Mammary epithelial cell (primary cell): ENCODE measurements at places on chromosomes 3 and 15. TPM values are rescaled to one million over a fixed set of nuclear protein-coding genes. Genes with fewer than 3 reads are reported as not detected.

DNA sequence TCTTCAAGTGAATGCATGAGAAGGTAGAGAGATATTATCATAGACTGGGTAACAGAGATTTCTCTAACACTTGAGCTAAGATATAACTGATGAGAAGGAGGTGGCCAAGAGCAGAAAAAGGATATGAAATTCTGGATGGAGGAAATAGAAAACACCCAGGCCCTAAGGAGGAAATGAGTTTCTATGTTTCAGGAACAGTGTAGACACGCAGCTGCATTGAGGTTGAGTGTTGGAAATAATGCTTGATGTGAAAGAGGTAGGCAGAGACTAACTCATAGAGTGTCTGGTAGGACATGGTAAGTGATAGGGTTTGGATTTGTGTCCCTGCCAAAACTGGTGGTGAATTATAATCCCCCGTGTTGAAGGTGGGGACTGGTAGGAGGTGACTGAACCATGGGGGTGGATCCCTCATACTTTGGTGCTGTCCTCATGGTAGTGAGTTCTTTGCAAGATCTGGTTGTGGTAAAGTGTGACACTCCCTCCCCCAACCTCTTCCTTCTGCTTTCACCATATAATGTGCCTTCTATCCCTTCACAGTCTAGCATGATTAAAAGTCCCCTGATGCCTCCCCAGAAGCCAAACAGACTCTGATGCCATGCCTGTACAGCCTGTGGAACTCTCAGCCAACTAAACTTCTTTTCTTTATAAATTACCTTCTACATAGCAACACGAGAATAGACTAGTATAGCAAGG lies 787.3 kb downstream of the EDEM1 start:
- no peak for DNase-seq

DNA sequence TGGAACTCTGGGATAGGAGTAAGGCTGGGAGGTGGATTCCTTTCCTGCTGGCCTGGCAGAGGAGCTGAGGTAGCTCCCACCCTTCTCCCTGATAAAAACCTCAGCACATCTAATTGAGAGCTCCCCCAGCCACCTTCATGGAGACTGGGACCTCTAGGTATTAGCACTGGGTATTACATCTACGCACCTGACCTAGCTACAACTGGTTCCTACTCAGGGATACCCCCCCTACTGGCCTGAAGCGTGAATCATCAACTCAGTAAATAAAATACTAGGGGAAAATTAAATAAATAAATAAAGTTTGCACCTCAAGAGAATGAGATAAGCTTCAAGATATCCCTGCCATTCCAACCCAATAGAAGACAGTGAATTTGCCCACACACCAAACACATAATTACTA lies 140.4 kb downstream of the NEK10 start:
- no peak for DNase-seq

DNA sequence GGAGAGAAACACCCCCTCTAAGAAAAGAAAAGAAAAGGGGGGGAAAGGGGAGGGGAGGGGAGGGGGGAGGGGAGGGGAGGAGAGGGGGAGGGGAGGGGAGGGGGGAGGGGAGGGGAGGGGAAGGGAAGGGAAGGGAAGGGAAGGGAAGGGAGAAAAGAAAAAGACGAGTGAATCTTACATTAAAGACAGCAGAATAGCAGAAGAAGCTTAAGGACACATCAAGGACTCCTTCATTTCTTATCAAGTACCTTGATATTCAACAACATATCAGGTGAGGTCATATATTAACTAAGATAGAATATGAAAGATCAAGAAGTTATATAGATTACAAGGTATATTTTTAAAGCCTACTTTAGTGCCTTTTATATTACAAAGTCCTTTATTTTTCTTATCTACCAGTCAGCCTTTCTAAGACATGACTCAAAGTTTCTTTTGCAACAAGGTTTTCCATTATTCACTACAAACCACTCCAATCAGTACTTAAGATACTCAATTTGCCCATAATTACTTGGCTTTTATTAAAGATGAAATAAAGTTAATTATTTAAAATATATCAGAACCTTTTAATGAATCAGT lies 17.7 kb upstream of the AADAC start:
- no peak for DNase-seq

Gene SPINT1
- total RNA-seq = 226 TPM
